BJ (cell line): ENCODE measurements at places on chromosomes 11 and 22. TPM values are rescaled to one million over a fixed set of nuclear protein-coding genes. Genes with fewer than 3 reads are reported as not detected.

GRCh38 chr11:44189986-44190882 is 94.8 kb downstream of the EXT2 start:
- DNase-seq, result no peak

GRCh38 chr22:38165922-38166593 is 15.6 kb downstream of the PLA2G6 start:
- no peak for DNase-seq

DNA sequence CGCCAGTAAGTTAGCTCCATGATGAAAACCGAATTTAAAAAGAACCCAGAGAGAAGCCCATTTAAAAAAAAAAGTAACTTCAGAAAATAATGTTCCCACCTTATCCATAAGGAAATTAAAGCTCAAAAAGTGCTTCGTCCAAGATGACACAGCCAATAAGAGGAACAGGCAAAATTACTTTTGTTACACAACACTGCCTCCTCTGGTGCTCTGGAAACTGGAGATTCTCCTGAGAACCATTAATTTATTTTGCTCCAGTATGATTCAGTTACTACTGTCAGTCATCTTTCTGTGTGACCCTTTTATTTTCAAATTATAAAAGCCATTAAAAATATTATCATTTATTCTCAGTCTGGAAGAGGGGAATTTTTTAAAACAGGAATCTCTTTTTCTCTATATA is 2.0 kb downstream of the IFT27 start:
- DNase-seq, result no peak

GRCh38 chr11:57547854-57548377 is 10.5 kb downstream of the SMTNL1 start:
- no peak for DNase-seq

- DNase-seq, result no peak
Measured at GRCh38 chr22:46577368-46578249, 40.2 kb upstream of the CELSR1 start.

- peak; percentile 35 for DNase-seq
Measured at GRCh38 chr22:38032681-38033521, 24.3 kb upstream of the PICK1 start.

- DNase-seq, result no peak
Measured at GRCh38 chr22:25077964-25078363, 121.7 kb upstream of the CRYBB3 start.

DNA sequence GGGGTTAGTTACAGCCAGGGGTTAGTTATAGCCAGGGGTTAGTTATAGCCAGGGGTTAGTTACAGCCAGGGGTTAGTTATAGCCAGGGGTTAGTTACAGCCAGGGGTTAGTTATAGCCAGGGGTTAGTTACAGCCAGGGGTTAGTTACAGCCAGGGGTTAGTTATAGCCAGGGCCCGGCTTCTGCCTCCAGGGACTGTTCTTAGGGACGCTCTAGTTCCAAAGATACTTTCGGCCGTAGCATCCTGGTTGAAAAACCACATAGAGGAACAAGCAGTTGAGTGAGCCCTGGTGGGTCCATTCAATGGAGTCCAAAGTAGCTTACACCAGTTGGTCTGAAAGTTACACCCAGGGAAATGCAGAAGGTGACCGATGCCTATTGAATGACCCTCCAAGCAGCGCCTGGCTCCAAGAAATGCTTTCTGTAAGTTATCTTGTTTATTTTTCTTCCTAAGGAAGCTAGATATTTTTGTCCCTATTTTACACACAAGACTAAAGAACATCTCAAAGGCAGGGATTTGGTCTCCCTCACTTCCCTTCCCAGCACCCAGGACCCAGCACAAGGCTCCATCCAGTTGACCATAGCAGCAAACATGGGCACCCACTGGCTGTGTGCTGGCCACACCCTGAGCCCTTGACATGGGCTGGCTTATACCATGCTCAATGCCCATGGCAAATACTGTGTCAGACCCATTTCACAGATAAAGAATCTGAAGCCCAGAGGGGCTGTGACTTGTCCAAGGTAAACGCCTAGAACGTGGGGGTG is 49.7 kb upstream of the SHISAL1 start:
- no peak for DNase-seq

DNA sequence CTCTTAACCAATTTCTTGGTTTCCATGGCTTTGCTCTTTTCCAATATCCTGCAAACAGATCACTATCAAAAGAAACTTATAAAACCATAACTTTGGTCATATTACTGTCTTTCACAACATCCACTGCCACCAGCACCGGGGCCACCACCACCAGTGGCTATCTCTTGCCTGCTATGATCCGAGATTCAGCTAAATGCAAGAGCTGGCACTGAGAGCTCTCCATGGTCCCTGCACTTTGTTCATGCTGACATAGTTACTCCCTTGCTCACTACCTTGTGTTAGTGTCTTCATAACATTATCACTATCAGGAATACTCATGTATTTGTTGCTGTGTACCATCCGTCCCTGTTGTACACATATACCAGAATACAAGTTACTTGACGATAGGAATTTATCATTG is 299.0 kb downstream of the ETS1 start:
- DNase-seq, result no peak

DNA sequence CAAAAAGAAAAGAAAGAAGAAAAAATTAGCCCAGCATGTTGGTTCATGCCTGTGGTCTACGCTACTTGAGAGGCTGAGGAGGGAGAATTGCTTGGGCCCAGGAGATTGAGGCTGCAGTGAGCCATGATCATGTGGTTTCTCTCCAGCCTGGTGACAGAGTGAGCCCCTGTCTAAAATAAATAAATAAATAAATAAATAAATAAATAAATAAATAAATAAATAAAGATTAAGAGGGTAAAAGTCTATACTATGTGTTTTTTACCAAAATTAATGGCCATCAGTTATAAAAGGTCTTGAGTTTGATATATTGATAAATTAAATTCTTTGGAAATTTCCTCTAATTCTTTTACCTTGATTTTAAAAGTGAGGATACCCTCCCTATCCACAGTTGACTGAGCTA is 25.2 kb upstream of the DEPDC7 start:
- no peak for DNase-seq

DNA sequence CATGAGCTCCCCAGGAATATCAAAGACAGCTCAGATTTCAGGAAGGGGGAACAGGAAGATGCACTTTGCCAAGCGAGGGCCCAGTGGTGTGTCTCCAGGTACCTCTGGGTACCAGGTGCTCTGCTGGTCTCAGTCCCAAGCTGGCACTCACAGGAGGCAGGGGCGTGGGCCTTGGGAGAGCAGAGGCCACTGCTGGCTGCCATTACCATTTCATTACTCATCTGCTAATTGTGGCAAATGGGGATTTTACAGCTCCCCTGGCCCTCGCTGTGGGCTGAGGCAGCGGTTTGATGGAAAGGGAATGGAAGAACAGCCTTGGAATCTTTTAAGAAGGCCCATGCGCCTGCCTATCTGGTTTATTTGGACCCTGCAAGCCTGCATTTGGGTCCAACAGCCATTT is 192.0 kb upstream of the NAV2 start:
- no peak for DNase-seq

GRCh38 chr11:115151010-115151409 is 353.2 kb downstream of the CADM1 start:
- no peak for DNase-seq

DNA sequence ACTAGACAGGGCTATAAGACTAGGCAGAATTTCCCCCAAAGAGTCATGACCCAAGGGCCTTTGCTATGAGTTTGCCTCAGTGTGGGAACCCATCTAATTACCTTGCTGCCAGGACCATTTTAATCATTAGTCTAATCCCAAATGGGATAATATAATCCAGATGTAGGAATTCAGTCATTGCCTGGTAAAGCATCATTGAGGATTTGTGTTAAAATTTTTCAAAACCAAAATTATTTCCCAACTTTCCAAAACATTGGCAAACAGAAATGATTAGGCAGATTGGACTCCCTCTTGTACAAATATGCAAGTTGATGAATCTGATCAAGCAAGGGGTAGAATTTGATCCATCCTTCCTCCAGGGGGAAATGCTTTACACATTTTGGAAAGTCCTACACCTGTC is 16.2 kb upstream of the MMP13 start:
- peak; percentile 89 for DNase-seq

- DNase-seq, result no peak
Measured at GRCh38 chr11:128193615-128194014, 393.7 kb downstream of the ETS1 start.

DNA sequence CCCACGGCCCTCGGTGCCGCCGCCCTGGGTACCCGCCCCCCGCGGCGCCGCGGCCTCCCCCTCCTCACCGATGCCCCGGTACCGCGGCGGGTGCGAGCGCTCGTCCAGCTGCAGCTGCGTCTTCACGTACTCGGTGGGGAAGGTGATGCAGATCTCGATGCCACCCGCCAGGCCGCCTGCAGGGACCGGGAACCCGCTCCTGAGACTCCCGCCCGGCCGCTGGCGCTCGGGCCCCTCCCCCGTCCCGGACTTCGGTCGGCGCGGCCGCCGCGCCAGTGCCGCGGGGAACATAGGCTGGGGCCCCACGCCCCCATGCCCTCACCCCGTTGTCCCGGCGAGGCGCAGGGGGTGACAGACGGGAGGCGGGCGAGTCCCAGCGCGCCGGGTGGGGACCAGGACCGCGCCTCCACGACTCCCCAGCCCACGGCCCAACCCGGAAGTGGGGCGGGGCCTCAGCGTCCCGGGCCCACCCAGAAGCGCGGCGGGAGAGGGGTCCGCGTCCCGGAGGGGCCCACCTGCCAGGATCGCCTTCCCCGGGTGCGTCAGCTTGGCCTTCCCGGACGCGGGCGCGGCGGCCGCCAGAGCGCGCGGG is 375 bp downstream of the SLC25A1 start:
- no peak for DNase-seq

DNA sequence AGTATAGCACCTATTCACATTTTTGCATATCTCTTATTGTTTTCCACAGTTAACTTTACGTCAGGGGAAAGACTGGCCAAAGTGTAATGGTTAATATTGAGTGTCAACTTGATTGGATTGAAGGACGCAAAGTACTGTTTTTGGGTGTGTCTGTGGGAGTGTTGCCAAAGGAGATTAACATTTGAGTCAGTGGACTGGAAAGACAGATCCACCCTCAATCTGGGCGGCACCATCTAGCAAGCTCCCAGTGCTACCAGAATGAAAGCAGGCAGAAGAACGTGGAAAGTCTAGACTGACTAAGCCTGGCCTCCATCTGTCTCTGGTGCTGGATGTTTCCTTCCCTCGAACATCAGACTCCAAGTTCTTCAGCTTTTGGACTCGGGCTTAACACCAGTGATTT is 1900.7 kb upstream of the RAG2 start:
- no peak for DNase-seq

GRCh38 chr11:109147726-109148125 is 274.3 kb upstream of the C11orf87 start:
- DNase-seq, result no peak

DNA sequence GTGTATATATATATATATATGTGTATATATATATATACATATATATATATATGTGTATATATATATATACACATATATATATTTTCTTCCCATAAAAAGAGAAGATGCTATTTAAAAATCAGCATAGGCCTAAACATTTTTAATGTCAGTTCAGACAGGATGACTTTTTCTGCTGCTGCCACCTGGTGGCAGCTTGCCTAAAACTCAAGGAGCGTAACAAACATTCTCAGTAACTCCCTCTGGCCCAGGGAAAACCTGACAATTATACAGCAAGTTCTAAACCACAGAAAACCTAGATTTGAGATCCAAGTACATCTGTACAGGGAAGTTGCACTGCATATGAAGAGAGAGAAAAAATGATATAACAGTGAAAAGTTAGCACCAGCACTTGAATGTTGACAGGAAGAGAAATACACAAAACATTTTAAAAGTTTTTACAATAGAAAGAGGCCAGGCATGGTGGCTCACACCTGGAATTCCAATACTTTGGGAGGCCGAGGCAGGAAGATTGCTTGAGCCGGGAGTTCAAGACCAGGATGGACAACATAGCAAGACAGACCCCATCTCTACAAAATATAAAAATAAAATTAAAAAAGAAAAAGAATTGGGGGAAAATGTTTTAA is 16.6 kb downstream of the OR8A1 start:
- DNase-seq, result no peak

- no peak for DNase-seq
Measured at GRCh38 chr11:120170741-120171261, 32.9 kb upstream of the TRIM29 start.

GRCh38 chr11:95044010-95044409 is 5.2 kb upstream of the KDM4F start:
- no peak for DNase-seq

- DNase-seq, result no peak
Measured at GRCh38 chr11:119479685-119480275, 56.8 kb upstream of the THY1 start.

DNA sequence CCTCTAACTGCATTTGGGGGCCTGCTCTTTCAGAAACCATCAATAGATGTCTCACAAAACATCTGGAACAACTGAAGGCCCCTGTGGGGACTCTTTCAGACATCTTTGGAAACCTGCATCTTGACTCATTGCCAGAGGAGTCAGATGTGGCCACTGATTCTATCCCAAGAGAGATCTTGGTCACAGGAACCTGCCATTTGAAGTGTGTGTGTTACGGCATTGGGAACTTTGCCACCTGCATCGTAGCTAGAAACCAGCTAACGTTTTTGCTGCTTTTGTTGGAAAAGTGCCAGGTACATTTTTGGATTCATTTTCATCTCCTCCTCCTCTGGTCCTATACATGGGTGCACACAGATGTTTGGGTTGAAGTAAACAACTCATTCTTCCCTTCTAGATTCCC is 4.3 kb downstream of the SRRD start:
- DNase-seq, result no peak

- no peak for DNase-seq
Measured at GRCh38 chr22:17085277-17086181, 729 bp downstream of the IL17RA start.

DNA sequence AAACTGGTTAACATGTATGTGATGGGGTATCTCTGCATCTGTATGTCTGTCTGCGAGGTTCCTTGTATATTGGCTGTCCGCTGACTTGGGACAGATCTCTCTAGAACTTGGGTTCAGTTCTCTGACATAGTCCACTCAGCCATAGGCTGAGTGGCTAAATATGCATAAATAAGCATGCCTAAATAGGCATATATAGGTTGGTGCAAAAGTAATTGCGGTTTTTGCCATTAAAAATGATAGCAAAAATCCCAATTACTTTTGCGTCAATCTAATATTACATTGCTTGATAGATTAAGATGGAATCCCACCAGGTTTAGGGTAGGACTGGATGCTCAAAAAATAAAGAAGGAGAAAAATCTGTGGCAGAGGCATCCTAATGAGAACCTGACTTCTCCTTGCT is 8.8 kb downstream of the LRRC55 start:
- no peak for DNase-seq

The TMEM135 gene
- 4.6 and 6.8 TPM in 2 replicates for polyA plus RNA-seq

The OLFML1 gene
- polyA plus RNA-seq, result 0.91 and 1.1 TPM in 2 replicates

The KCNQ1 gene
- not detected in 2 replicates for polyA plus RNA-seq

The HEPN1 gene
- not detected in 2 replicates for polyA plus RNA-seq

The KCNJ1 gene
- not detected in 2 replicates for polyA plus RNA-seq

The SERGEF gene
- 17.2 and 17.4 TPM in 2 replicates for polyA plus RNA-seq

The UCP3 gene
- 0.54 and 0.77 TPM in 2 replicates for polyA plus RNA-seq

The LPXN gene
- polyA plus RNA-seq, result 29.2 TPM in 2 replicates

The ENTHD1 gene
- not detected in 2 replicates for polyA plus RNA-seq

The CARD16 gene
- 0.87 and 2.6 TPM in 2 replicates for polyA plus RNA-seq

The PAX6 gene
- not detected in 2 replicates for polyA plus RNA-seq

The RFPL1 gene
- not detected in 2 replicates for polyA plus RNA-seq

The PTPRJ gene
- 3.8 and 4.9 TPM in 2 replicates for polyA plus RNA-seq

The SYCE3 gene
- polyA plus RNA-seq, result not detected in 2 replicates

The OR4C16 gene
- polyA plus RNA-seq, result not detected in 2 replicates

The LRRC74B gene
- not detected in 2 replicates for polyA plus RNA-seq

The ISX gene
- polyA plus RNA-seq, result not detected in 2 replicates

The PATE2 gene
- not detected in 2 replicates for polyA plus RNA-seq
